Activated T-helper 1 cell treated with anti-CD3 and anti-CD28 coated beads, Interleukin-2, amount 50 U/mL, for 16 hours (primary cell): ENCODE measurements at places on chromosomes 3 and 15.

DNA sequence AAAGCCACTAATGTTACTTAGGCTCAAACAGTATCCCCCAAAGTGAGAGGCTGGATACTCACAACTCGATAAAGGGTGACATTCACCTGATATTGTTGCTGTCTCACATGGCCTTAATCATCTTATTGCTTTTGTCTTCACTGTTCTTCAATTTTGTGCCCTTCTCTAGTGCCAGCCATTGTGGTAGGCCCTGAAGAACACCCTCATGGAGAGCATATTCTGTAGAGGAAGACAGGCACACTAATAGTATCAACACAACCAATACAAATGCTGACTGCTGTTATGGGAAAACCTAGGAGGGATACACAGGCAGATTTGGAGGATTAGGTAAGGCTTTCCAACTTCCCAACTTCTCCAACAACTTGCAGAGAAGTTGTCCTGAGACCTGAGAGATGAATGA lies 4.1 kb upstream of the BLM start:
- no peak for DNase-seq

DNA sequence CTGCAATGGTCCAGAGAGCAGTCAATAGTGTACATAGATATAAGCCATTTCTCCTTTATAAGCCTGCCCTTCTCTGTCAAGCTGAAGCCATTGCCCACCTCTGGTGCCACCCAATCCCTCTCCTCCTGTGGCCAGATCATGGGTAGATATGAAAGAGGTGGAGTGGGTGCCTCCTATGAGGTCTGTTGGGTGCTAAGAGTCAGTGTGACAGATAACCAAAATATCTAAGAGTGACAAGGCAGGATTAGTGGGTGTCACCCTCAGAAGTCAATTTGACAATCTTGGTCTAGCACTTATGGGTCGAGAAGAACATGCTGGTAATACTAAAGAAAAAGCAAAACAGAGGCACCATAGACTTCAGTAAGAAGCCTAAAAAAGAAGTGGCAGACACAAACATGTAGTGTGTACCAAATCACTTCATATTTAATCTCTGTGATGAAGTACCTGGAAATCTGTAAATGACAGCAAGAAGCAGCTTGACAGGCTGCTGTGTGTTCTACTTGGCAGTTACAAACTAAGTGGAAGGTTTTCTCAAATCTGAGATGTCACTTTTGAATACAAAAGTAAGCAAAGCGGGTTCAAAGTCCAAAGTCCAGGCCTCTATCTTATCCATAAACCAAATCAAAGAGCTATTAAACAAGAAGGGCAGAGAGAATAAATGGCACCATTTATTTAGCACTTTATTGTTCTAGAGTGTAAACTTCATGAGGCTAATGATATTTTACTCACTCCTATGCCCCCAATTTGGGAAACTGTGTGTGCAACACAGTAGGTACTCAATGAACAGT lies 118.9 kb upstream of the EOMES start:
- no peak for DNase-seq

DNA sequence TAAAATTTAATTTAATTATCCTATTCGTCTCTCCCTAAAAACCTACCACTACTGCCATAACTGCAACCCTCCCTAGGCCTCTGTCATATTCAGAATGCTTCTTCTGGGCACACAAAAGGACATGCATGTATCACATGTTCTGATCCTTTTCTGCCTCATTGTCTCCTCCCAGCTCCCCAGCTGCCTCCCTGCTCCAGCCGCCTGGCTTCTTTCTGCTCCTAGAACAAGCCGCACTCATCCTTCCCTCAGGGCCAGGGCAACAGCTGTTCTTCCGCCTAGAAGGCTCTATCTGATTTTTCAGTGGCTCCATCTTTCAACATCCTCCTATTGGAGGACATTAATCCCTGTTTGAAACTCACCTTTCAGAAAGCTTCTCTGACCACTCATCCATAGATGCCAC lies 38.6 kb downstream of the TMED3 start:
- no peak for DNase-seq

GRCh38 chr3:123267821-123268220 lies 66.1 kb downstream of the SEC22A start:
- no peak for DNase-seq

DNA sequence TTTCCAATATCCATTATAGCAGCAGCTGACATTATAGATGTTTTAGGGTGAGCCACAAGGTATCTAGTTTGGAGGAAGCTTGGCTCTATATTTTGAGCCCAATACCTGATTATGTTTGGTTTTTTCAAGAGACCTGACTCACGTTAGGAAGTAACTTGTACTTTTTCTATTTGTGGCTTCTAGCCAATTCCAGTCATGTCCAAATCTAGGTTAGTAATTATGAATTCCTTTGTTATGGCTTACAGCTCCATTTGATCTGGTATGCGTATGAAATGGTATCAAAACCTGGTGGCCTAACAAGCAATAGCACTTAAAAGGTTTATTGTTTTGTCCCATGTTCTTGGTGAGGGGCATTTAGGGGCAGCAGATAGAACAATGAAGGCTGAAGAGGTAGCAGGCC lies 115.9 kb downstream of the TOP2B start:
- no peak for DNase-seq

DNA sequence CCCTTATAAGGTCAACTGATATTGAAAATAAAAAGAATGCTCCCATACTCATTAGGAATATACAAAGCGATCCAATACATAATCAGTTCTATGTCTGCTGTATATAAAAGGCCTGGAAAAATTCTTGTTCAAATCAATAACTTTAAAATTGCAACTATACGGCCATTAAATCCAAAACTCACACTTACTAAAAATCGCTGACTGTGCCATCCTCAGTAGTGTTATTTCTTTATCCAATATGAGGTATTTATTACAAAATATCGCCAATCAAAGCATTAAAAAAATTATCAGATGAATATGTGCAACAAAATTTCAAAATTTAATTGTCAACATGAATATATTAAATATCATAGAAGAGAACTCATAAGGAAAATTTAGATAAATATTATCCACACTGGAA lies 146.5 kb downstream of the PLD1 start:
- no peak for DNase-seq

DNA sequence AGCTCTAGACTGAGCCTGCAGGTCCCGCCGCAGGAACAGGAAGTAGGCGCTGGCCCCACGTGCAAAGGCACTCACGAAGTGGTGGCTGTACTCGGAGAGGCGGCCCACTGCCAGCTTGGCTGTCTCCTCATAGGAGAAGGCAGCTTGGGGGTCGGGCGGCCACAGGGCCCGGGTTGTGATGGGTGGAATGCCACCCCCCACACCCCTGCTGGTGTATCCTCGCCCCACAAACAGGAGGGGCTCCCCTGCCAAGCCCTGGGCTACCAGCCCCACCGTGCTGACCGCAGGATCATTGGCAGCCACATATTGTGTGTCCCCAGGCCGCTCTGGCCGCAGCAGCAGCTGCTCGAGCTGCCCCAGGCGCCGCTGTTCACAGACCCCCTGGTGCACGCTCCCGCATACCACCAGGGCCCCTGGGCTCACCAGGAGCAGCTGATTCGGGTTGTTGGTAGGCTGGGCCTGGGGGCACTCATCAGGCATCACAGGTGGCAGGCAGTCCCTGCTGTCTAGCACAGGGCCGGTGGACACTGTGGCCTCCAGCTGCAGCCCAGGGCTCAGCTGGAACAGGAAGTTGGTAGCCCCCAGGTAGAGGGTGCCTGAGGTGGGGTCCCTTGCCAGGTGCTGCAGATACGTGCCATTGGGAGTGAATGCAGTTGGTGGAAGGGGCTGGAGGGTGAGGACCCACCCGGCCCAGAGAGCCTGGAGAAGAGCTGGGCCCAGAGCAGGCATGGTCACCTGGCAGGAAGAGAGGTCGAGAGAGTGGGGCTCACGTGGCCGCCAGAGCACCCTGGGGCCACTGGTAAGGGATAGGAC lies 5.8 kb downstream of the PLXNB1 start:
- DNase-seq: no peak

- DNase-seq: no peak
These were observed 772 bp downstream of the FAM81A start for GRCh38 chr15:59438625-59439290.

- no peak for DNase-seq
These were observed 190.9 kb upstream of the MME start for GRCh38 chr3:154889227-154889634.

DNA sequence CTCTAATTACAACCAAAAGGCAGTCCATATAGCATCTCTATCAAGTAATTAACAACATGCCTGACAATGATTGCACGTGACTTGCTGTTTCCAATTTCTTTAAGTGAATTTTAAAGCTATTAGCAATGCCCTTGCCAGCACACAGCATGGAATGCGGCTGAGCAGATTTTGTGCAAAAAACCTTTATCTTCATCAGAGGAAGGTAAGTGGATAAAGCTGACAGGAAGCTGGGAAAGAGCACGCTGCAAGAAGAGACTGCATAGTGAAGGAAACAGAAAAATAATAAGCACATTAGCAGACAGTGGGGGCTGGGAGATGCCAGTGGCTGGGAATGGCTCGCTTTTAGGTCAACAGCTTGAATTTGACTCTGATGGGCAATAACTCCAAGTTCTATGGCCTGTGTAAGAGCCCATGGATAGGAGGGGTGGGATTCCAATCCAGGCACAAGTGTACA lies 138.8 kb downstream of the PDZRN3 start:
- no peak for DNase-seq

- peak; percentile 60 for DNase-seq
These were observed 91.3 kb downstream of the TMEM266 start for GRCh38 chr15:76150971-76151598.

GRCh38 chr3:71006810-71007785 lies 576.4 kb downstream of the FOXP1 start:
- no peak for DNase-seq

DNA sequence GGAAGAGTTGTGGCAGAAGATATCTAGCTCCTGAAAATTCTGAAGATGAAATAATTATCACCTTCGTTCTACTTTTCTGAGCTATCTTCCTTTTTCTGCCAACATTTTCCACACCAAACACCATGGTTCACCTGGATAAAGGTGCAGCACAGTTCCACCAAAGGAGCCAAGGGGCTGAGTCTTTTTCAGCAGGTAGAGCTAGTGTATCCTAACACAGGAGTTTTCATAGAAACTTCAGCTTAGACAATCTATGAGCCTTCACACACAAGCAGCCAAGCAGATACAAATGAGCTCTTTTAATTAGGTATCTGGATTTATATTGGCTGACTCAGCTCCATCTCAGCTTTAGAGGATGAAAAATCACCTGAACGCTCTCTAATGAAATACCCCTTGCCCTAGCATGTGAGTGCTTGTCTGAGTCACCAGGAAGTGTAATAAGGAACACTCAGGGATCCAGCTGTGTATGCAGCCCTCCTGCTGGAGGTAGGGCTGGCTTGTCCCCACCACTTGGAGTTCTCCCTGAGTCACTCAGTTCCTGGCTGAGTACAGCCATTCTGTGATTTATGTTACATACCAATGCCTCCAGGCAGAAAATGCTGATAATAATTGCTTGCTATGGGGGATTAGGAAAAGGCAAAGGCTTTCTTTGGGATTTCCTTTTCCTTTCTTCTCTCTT lies 385.7 kb downstream of the LSAMP start:
- DNase-seq: no peak

DNA sequence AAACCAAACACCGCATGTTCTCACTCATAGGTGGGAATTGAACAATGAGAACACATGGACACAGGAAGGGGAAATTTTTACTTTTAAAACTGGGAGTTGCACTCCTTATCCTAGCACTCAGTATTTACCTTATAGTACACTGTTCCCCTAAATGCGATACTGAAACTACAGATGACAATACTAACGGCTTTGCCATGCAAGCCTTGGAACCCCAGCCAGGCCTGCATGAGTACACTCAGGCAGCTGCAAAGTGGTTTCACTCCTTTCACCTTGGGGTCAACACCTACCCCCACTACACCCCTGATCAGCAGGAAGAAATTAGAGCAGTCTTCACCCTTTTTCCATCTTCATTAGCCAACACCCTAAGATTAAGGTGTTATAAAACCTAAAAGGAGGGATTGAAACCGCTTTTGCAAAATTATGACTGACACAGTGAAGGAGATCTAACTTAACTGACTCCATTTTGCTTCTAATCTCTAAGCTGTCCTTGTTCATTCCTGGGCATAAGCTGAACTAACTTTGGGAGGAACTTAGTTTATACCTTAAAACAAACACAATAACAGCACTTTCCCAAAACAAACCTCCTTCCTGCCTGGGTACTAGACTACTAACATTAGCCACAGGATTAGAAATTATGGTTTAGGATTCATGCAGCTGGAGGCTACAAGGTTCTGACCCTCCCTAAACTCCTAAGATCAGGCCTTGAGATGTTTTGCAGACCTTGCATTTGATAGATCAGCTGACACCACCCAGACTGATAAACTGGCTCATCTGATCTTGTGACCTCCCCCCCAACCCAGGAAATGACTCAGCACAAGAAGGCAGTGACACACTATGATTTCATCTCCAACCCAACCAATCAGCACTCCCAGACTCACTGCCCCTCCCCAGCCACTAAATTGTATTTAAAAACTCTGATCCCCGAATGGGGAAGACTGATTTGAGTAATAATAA lies 452.1 kb upstream of the PPP2R3A start:
- no peak for DNase-seq

DNA sequence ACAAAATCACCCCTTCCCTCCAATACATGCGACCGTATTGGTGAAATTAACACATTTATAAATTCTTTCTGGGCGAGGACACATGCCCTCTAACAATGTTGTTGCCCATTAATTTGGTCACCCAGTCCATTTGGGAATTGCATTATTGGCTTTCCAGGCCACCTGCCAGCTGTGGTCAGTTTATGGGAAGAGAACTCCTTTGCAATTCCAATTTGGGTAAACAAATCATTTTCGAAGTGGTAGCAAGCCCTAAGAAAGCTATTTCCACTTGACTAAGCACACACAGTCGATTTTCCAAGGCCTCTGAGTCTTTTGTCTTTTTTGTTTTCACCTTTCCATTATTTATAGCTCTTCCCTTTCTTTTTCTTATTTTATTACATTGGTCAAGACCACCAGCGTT lies 362.3 kb upstream of the RGMA start:
- no peak for DNase-seq

DNA sequence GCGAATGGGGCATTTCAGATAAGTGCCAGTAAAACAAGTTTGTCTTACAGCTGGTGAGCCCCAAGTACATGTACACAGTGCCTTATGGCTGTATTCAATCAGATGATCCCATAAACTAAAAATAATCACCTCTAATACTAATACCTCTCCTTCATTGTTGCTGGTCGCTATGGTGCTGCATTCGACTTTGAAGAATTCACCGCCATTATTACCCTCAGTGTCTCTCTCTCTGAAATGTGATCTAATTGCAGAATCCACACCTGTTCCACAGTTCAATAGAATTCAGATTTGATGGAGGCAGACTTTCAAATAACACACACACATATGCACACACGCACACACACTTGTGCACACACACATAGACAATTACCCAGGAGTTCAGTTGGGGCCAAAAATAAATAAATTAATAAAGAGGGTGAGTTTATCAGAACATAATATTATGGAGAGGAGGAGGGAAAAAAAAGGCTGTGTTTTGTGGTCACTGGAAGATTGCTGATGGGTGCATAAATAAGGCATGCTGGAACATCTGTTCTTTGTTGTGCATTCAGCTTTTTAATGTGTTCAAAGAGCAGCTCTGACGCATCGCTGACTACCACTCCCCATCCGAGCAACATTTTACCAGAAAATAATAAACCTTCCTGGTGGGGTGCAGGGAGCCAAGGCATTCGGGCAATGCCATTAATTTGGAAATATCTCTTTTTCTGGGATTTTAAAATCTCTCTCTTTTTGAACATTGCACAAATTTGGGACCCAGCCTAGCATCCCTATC lies 235.7 kb downstream of the SATB1 start:
- no peak for DNase-seq

GRCh38 chr3:13189639-13190377 lies 116.6 kb upstream of the IQSEC1 start:
- DNase-seq: no peak

- no peak for DNase-seq
These were observed 52.6 kb downstream of the CCK start for GRCh38 chr3:42213417-42213816.
